ENCODE measurements at places on chromosomes 13 and 19.
A peak's percentile ranks its signal among the peaks of the same experiment; 100 is the strongest.

- no peak overlapping the region for H3K27ac ChIP-seq
- H3K4me3 ChIP-seq = no peak overlapping the region
- DNase-seq = no peak
These were observed 14.0 kb upstream of the ZNF681 start for GRCh38 chr19:23772675-23773063.

DNA sequence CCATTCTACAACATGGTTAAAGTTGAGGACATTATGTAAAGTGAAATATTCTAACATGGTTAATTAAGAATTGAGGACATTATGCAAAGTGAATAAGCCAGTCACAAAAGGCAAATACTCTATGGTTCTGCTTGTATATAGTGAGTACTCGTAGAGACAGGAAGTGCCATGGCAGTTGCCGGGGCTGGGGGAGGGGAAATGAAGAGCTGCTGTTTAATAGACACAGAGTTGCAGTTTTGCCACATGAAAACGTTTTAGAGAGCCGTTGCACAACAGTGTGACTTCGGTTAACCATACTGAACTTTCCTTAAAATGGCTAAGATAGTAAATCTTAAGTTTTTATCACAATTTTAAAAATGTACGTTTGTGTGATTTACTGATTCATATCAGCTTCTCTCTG lies 176.9 kb downstream of the SHISA2 start:
- H3K36me3 ChIP-seq = no peaks in the 10 kb centered on the region
- DNase-seq = peak; percentile 60
- H3K4me3 ChIP-seq = no peak overlapping the region
- H3K27ac ChIP-seq = peak overlapping the region; percentile 31
- H3K4me1 ChIP-seq = peaks cover 39% of the 10 kb centered on the region

DNA sequence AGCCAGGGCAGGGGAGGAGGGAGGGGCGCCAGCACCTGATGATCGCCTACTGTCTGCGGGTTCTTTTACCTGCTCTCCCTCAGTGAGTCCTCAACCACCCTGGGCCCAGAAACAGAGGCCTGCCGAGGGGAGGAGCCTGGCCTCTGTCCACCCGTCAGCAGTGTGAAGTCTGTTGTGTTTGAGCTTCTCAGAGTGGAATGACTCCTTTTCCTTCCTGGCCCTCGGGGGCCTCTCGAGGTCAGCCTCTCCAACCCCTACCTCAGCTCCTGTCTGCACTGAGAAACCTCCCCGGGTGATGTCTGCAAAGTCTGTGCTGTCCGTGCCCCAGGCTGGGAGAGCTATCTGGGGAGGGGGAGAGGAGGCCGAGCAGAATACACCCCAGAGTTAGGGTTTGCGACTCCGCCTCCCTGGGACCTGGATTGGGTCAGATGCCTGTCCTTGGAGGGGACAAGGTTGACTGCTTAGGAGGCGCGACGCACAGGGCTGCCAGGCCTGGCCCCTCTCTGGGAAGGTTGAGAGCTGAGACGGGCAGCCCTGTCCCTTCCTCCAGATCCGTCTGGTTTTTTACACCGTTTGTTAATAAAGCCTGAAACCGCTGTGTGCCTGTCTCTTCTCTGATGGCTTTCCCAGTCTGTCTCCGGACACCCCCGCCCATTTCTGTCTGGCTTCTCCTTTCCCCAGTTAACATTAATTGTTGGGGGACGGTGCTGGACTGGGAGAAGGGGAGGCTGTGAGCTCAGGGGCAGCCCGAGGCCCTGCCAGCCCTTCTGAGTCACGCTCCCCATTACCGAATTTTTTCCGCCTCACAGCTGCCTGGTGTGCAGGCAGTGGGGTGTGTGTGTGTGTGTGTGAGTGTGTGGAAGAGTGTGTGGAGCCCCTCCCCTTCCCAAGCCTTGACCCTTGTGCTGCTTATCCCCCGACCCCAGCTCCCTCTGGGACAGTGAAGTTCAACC lies 989 bp upstream of the SSC5D start:
- H3K27ac ChIP-seq = no peak overlapping the region
- no peak overlapping the region for H3K4me3 ChIP-seq
- no peaks in the 10 kb centered on the region for H3K27me3 ChIP-seq
- H3K4me1 ChIP-seq = peaks cover 27% of the 10 kb centered on the region
- no peak for DNase-seq
- peaks cover 5% of the 10 kb centered on the region for H3K36me3 ChIP-seq

DNA sequence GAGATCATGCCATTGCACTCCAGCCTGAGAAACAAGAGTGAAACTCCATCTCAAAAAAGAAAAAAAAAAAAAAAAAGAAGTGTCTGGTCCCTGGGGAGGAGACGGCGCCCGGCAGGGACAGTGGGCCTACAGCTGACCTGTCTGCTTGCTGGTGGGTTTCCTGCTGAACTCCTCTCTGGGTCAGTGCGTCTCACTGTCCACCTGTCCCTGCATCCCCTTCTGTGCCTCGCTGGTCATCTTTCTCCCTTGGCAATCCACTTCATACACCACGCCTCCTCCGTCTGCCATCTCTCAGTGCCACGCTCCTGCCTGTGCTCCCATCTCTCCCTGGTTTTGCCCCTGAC lies 63.4 kb downstream of the ACSBG2 start:
- H3K4me1 ChIP-seq = peaks cover 18% of the 10 kb centered on the region
- no peak overlapping the region for H3K27ac ChIP-seq
- H3K4me3 ChIP-seq = peak overlapping the region; percentile 86
- H3K27me3 ChIP-seq = no peaks in the 10 kb centered on the region

GRCh38 chr13:60511637-60512036 lies 114.6 kb downstream of the TDRD3 start:
- peaks cover 28% of the 10 kb centered on the region for H3K36me3 ChIP-seq
- H3K4me3 ChIP-seq = no peak overlapping the region
- DNase-seq = no peak
- no peak overlapping the region for H3K27ac ChIP-seq

DNA sequence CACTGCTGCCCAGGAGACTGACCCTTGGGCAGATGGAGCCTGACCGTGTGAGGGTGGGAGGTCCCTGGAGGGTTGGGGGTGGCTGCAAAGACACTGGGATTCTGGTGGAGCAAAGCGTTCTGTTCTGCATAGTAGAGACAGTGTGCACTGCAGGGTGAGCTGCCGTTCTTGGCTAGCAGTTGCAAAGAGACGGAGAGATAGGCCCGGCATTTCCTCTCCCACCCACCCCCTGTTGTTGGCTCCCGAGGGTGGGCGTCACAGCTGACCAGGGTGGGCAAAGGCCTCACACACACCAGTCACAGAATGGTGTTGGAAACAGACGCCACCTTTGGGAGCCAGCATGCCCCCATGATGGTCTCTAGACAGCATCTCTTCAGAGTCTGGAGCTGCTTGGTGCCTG lies 11.4 kb downstream of the TMEM255B start:
- no peak overlapping the region for H3K27ac ChIP-seq
- no peaks in the 10 kb centered on the region for H3K36me3 ChIP-seq
- H3K4me3 ChIP-seq = no peak overlapping the region
